Stimulated activated CD4-positive, alpha-beta T cell treated with anti-CD3 and anti-CD28 coated beads, TNF-alpha, amount 100 ng/mL, for 1 hour (primary cell): ENCODE measurements at places on chromosomes 7 and 10.

GRCh38 chr7:156178857-156179256 is 366.6 kb upstream of the SHH start:
- DNase-seq, result no peak

DNA sequence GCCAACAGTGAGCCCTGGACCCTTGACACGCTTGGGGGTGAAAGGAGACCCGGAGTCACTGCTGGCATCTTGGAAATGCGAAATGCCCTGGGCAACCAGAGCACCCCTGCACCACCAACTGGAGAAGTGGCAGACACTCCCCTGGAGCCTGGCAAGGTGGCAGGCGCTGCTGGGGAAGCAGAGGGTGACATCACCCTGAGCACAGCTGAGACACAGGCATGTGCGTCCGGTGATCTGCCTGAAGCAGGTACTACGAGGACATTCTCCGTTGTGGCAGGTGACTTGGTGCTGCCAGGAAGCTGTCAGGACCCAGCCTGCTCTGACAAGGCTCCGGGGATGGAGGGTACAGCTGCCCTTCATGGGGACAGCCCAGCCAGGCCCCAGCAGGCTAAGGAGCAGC is 98.5 kb downstream of the TACC2 start:
- DNase-seq, result no peak

- DNase-seq, result no peak
These were observed 128.4 kb upstream of the SMIM30 start for GRCh38 chr7:113246738-113247137.

DNA sequence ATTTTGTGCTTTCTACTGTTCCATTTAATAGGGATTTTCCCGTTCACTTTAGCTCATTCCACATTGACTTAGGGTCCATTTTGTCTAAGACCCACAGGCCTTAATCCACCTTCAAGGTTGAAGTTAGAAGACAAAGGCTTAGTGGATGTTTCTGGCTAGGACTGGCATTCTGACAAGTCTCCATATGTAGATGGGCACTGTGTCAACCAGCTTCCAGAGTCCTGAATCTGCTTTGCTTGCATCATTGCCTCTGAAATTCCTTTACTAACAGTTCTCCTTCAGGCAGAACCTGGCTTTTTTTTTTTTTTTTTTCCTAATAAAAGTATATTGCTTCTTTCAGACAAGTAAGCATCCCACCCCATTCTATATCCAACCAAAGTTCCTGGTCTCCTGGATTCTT is 69.6 kb upstream of the PDCD4 start:
- DNase-seq, result no peak
